ENCODE measurements at places on chromosomes 5 and 9. TPM values are rescaled to one million over a fixed set of nuclear protein-coding genes. Genes with fewer than 3 reads are reported as not detected.
A peak's percentile ranks its signal among the peaks of the same experiment; 100 is the strongest.

DNA sequence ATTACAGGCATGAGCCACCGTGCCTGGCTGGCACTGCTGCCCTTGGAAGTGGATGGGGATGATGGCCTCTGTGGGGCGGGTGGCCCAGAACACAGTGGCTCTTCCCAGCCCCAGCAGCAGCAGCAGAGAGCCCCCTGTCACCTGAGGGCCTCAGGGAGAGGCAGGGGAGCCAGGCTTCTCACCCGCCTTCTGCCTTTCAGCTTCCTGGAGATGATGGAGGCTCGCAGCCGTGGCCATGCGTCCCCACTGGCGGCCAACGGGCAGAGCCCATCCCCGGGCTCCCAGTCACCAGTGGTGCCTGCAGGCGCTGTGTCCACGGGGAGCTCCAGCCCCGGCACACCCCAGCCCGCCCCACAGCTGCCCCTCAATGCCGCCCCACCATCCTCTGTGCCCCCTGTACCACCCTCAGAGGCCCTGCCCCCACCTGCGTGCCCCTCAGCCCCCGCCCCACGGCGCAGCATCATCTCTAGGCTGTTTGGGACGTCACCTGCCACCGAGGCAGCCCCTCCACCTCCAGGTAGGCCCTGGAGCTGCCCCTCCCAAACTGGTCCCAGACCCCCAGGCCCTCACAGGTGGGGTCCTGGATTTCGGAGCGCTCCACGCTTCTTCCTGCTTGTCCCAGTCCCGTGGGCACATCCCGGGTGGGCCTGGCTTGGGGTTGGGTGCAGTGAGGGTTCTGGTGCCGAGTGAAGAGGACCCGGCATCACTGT is 5.0 kb upstream of the AJM1 start:
- no peaks in the 10 kb centered on the region for H3K27me3 ChIP-seq
- H3K36me3 ChIP-seq: no peaks in the 10 kb centered on the region
- no peak overlapping the region for H3K27ac ChIP-seq
- no peak for DNase-seq
- H3K4me1 ChIP-seq: peaks cover 6% of the 10 kb centered on the region

DNA sequence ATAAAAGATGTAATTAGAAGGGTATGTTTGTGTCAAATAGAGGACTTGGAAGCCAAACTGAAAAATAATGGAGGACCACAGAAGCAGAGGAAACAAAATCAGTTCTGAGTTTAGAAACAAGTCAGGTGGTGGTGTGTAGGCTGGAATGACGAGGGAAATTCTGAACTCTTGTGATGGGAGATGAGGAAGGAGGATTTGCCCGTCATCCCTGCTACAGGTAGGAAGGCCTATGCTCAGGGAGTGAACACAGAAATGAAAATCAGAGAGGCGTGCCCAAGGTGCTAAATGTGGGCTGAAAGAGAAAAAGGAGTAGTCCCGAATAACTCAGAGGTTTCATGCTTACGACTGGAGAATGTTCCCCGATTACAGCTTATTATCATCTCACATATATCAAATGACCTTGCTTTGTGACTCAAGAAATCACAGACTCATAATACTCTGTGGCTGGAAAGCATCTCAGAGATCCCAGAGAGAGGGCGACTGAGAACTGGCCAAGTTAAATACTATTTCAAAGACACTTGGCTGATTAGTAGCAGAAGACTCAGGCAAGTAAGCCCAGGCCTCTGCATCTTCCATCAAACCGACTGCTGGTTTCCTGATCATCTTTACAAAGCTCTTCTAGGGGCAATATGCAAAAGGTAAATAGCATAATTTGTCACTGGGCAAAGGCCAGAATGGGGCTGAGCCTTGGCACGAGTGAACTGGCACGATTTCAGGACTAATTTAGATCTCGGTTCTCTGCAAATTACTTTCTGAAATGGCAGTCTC is 126.0 kb downstream of the SUSD1 start:
- no peak overlapping the region for H3K27ac ChIP-seq
- H3K36me3 ChIP-seq: peaks cover 14% of the 10 kb centered on the region
- H3K27me3 ChIP-seq: no peaks in the 10 kb centered on the region
- no peaks in the 10 kb centered on the region for H3K4me1 ChIP-seq

- no peak overlapping the region for H3K27ac ChIP-seq
- peaks cover 25% of the 10 kb centered on the region for H3K36me3 ChIP-seq
- H3K4me1 ChIP-seq: peaks cover 10% of the 10 kb centered on the region
- no peaks in the 10 kb centered on the region for H3K27me3 ChIP-seq
- no peak for DNase-seq
These were observed 105.9 kb downstream of the DCP2 start for GRCh38 chr5:113082547-113082905.

DNA sequence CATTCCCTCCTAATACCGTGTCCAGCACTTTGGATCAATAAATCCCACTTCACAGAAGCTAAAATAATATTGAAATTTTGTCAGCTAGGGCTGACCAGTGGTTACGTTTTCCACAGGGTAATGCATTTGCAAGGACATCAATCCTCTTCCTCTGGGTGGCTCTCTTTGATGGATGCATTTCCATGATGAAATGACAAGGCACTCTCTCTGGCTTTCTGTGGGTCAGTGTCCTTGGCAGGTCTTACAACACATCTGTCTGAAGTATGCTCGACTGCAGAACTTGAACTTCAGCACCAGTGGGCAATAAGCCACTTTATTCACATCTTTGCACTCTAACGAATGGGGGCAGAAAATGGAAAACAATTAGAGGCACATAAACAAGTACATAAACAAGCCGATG is 330.1 kb downstream of the ADAMTS6 start:
- H3K27ac ChIP-seq: no peak overlapping the region
- no peaks in the 10 kb centered on the region for H3K36me3 ChIP-seq
- DNase-seq: no peak
- peaks cover 13% of the 10 kb centered on the region for H3K4me1 ChIP-seq
- no peaks in the 10 kb centered on the region for H3K27me3 ChIP-seq
- no peak overlapping the region for H3K4me3 ChIP-seq

The PDE6A gene
- not detected for total RNA-seq

The IFNK gene
- not detected for total RNA-seq

GRCh38 chr9:130794923-130795495 is 40.0 kb upstream of the ABL1 start:
- peaks cover 5% of the 10 kb centered on the region for H3K36me3 ChIP-seq
- peaks cover 36% of the 10 kb centered on the region for H3K4me1 ChIP-seq
- H3K27me3 ChIP-seq: no peaks in the 10 kb centered on the region
- H3K27ac ChIP-seq: no peak overlapping the region
- no peak overlapping the region for H3K4me3 ChIP-seq

The SPARC gene
- total RNA-seq: 454 TPM

DNA sequence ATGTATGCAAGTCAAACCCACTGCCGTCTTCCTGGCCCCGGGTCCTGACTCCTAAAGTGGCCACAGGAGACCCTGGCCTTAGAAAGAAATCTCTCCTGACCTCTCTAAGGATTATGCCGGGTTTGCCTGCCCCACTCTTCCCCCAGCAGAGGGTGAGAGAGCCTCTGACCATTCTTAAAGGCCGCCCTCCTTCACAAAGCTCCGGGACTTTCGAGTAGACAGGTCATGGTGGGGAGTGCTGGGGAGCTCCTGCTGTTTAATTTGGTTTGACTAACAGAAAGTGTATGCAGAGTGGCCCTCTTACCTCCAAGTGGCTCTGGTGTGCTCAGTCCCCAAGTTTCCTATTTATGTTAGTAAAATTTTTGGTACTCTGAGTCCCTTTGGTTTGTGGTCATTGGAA is 111.8 kb downstream of the LRRC70 start:
- no peaks in the 10 kb centered on the region for H3K4me1 ChIP-seq
- H3K27me3 ChIP-seq: no peaks in the 10 kb centered on the region
- H3K4me3 ChIP-seq: no peak overlapping the region
- no peak for DNase-seq
- H3K27ac ChIP-seq: no peak overlapping the region

DNA sequence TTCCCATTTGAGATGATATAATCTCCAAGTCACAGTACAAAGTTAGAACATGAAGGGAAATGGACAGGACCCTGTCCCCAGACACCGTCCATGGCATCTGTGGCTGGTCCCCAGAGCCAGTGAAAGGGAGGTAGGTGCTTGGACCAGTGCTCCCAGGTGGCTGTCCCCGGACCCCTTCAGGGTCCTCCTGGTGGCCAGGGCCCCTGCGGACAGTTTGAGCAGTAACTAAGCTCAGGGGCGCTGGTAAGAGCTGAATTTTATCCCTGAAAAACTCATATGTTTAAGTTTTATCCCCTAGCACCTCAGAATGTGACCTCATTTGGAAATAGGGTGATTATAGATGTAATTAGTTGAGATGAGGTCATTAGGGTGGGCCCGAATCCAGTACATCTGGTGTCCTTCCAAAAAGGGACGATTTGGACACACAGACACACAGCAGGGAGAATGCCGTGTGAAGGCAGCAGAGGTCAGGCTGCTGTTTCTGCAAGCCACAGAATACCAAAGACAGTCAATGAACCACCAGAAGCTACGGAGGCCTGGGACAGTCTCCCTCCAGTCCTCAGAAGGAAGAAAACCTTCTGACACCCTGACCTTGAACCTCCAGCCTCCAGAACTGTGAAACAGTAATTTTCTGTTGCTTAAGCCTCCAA is 185.0 kb downstream of the ATPSCKMT start:
- no peak overlapping the region for H3K27ac ChIP-seq
- H3K4me1 ChIP-seq: peaks cover 24% of the 10 kb centered on the region
- H3K27me3 ChIP-seq: peaks cover 3% of the 10 kb centered on the region
- DNase-seq: no peak
- H3K36me3 ChIP-seq: no peaks in the 10 kb centered on the region
- no peak overlapping the region for H3K4me3 ChIP-seq

- no peak overlapping the region for H3K4me3 ChIP-seq
- no peaks in the 10 kb centered on the region for H3K27me3 ChIP-seq
- H3K36me3 ChIP-seq: peaks cover 3% of the 10 kb centered on the region
- DNase-seq: no peak
- no peak overlapping the region for H3K27ac ChIP-seq
- H3K4me1 ChIP-seq: no peaks in the 10 kb centered on the region
These were observed 173.2 kb downstream of the PRELID2 start for GRCh38 chr5:145661737-145662485.

GRCh38 chr5:57219386-57219785 is 45.5 kb downstream of the GPBP1 start:
- peaks cover 19% of the 10 kb centered on the region for H3K36me3 ChIP-seq
- H3K27me3 ChIP-seq: no peaks in the 10 kb centered on the region
- H3K4me1 ChIP-seq: peaks cover 7% of the 10 kb centered on the region
- no peak for DNase-seq

The LCN15 gene
- 0.93 TPM for total RNA-seq

The PAEP gene
- not detected for total RNA-seq

- H3K27me3 ChIP-seq: peaks cover under 1% of the 10 kb centered on the region
- H3K36me3 ChIP-seq: no peaks in the 10 kb centered on the region
- H3K27ac ChIP-seq: peak overlapping the region; percentile 61
- no peak for DNase-seq
These were observed 4.3 kb upstream of the FAM169A start for GRCh38 chr5:74870299-74871067.

DNA sequence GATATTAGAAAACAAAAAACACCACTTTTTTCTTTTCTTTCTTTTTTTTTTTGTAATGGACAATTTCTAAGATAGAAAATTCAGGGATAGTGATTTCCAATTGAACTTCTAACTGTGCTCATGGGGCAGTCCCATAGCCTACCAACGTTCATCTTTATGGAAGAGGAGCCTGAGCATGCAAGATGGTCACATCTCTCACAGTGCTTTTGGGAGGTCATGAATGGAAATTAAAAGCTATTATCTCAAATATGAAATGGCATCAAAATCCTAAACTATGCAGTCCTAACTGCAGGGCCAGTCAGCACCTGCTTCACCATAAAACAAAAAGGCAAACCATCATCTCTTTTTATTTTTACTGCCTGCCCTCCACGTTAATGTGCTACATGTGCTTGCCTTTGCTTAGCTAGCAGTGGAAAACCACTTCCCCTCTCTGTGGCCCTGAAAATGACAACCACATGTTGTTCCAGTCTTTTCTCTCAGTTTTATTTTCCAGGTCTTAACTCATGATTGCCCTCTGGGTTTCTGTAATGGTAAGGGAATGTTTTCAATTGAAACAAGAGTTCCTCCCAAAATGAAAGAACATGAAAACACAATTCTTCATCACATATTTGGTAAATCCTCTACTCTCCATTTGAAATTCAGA is 16.7 kb downstream of the IFNB1 start:
- no peaks in the 10 kb centered on the region for H3K27me3 ChIP-seq
- H3K27ac ChIP-seq: no peak overlapping the region
- DNase-seq: no peak
- H3K36me3 ChIP-seq: no peaks in the 10 kb centered on the region
- H3K4me1 ChIP-seq: peaks cover 15% of the 10 kb centered on the region

The RASGRF2 gene
- 2.1 TPM for total RNA-seq

DNA sequence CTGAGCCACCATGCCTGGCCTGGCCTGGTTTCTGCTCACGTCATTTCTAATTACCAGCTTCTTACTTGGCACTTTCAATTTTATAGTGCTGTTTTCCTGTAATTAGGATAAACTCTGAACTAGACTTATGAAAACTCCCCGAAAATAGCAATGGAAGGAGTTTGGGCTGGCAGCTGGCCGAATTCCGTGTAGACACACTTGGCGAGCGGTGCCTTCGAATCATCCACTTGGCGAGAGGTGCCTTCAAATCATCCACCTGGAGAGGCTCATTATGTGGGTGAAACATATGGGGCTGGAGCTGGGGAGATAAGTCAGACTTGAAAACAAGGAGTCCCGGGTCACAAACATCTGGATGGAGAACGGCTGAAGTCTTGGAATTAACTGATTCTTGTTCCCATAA is 203.7 kb downstream of the ROR2 start:
- no peak for DNase-seq
- H3K27me3 ChIP-seq: no peaks in the 10 kb centered on the region
- peaks cover 12% of the 10 kb centered on the region for H3K36me3 ChIP-seq
- H3K4me1 ChIP-seq: peaks cover 20% of the 10 kb centered on the region
- H3K27ac ChIP-seq: no peak overlapping the region
- H3K4me3 ChIP-seq: no peak overlapping the region

The C9 gene
- total RNA-seq: not detected

GRCh38 chr5:58012102-58012501 is 447.8 kb downstream of the PLK2 start:
- H3K4me1 ChIP-seq: no peaks in the 10 kb centered on the region
- H3K27me3 ChIP-seq: no peaks in the 10 kb centered on the region

DNA sequence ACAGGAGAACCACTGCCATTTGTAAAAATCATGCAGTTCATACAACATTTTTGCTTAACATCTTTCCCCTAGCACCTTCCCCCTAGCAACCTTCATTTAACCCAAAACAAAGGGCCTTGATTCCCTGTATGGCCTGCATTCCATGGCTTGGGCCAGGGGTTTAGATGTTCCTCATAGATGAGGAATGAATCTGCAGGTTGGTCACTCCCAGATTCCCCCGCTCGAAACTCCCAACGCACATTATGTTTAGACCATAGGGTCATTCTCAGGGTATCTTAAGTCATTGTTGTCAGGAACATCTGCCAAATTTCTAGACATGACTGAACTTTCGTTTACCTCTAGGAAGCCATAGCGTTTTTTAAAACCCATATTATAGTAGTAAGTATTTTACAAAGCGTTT is 282.2 kb upstream of the VLDLR start:
- no peak overlapping the region for H3K4me3 ChIP-seq
- DNase-seq: no peak
- peaks cover 38% of the 10 kb centered on the region for H3K4me1 ChIP-seq
- H3K27ac ChIP-seq: no peak overlapping the region
- H3K27me3 ChIP-seq: no peaks in the 10 kb centered on the region

The GABBR2 gene
- 6.4 TPM for total RNA-seq
